Astrocyte (in vitro differentiated cells and primary cell): ENCODE measurements at places on chromosomes 16 and 17. TPM values are rescaled to one million over a fixed set of nuclear protein-coding genes. Genes with fewer than 3 reads are reported as not detected.
A peak's percentile ranks its signal among the peaks of the same experiment; 100 is the strongest.

GRCh38 chr16:80009971-80010659, 409.6 kb upstream of the MAF start:
- DNase-seq = no peak
- H3K4me1 ChIP-seq = peaks cover 11% of the 10 kb centered on the region
- H3K27me3 ChIP-seq = no peaks in the 10 kb centered on the region
- no peak overlapping the region for H3K27ac ChIP-seq

DNA sequence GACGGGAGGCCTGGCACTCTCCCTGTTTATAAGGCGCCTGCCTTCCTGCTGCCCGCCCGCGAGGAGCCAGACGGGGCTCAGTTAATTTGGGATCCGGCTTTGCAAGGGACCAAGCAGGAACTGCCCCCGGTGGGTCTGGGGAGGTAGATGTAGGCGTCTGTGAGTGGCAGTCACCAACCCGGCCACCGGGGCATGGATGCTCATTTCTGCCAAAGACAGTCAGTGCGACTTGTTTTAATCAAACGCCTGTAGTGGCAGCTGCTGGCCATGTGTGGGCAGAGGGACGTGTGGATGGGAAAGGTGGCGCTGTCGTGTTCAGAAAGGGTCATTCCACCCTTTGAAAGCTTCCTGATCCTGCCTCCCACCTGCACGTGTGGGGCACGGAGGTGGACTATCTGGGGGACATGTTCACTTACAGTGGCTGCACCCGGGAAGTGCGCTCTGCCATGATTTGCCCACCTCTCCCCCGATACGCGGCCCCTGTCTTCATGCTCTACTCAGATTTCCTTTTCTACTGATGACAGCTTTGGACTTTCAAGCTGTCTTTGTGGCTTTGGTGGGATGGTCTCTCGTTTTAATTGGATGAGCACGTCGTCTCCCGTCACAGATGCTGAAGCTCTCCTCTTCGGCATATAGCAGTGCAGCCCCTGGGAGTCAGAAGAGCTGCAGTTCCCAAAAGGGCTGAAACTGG, 60.3 kb upstream of the CIBAR2 start:
- DNase-seq = no peak
- H3K4me3 ChIP-seq = peak overlapping the region; percentile 63
- H3K27ac ChIP-seq = peak overlapping the region; percentile 91
- no peaks in the 10 kb centered on the region for H3K27me3 ChIP-seq

- peaks cover 11% of the 10 kb centered on the region for H3K4me1 ChIP-seq
- H3K36me3 ChIP-seq = peaks cover 13% of the 10 kb centered on the region
- no peak overlapping the region for H3K4me3 ChIP-seq
- no peak overlapping the region for H3K27ac ChIP-seq
- DNase-seq = no peak
Measured at GRCh38 chr16:27363797-27364196, 38.2 kb upstream of the IL21R start.

GRCh38 chr17:17497845-17498520, 1.8 kb upstream of the RASD1 start:
- DNase-seq = no peak
- no peak overlapping the region for H3K27ac ChIP-seq
- no peaks in the 10 kb centered on the region for H3K36me3 ChIP-seq
- peaks cover 19% of the 10 kb centered on the region for H3K4me1 ChIP-seq
- H3K4me3 ChIP-seq = no peak overlapping the region

DNA sequence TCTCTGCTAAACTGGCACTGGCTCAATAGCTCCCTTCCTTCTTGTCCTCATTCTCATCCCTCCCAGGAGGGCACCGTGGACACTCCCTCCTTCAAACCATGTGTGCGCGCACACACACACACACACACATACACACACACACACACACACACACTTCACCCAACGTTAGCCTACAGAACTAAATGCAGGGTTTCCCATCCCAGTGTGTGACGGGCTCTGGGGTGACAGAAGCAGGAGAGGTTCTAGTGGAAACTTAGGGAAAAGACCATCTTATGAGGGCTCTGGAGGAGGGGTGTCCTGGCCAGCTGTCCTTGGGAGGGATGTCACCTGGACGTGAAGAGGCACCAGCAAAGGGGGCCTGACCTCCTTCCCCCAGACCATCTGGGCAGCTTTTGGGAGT, 19.7 kb downstream of the OSBPL7 start:
- peaks cover 30% of the 10 kb centered on the region for H3K27me3 ChIP-seq
- H3K27ac ChIP-seq = no peak overlapping the region
- no peak overlapping the region for H3K4me3 ChIP-seq

- no peaks in the 10 kb centered on the region for H3K27me3 ChIP-seq
- no peaks in the 10 kb centered on the region for H3K4me1 ChIP-seq
- DNase-seq = no peak
- no peaks in the 10 kb centered on the region for H3K36me3 ChIP-seq
- no peak overlapping the region for H3K4me3 ChIP-seq
Measured at GRCh38 chr17:6350806-6351205, 84.1 kb downstream of the AIPL1 start.

DNA sequence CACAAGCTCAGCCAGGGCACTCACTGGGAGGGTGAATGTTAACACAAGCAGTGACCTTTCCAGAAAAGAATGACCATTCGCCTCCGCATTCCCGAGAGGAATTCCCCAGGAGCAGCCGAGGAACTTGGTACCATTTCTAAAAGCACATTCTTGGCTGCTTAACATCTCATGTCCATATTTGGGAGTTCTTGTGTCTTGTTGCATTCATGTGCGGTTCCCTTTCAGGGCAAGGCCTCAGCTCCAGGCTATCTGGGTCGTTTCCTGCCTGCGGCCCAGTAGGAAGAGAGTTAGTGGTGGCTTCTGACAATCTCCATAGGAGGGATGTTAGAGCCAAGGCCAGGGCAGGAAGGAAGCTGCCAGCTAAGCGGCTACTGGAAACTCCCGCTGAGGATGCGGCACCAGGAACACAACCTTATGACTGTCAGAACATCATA, 27.8 kb upstream of the MEAK7 start:
- no peak overlapping the region for H3K4me3 ChIP-seq
- H3K27ac ChIP-seq = peak overlapping the region; percentile 64
- no peaks in the 10 kb centered on the region for H3K36me3 ChIP-seq
- peak; percentile 98 for DNase-seq

The RCVRN gene
- not detected in 2 replicates for total RNA-seq

The HOXB2 gene
- 0.41 and 1.8 TPM in 2 replicates for total RNA-seq

The KRT28 gene
- not detected in 2 replicates for total RNA-seq

The CD300A gene
- not detected in 2 replicates for total RNA-seq
